ENCODE measurements at places on chromosomes 12 and 14.

- DNase-seq, result no peak
These were observed 54.2 kb downstream of the LRRC74A start for GRCh38 chr14:76880449-76880848.

DNA sequence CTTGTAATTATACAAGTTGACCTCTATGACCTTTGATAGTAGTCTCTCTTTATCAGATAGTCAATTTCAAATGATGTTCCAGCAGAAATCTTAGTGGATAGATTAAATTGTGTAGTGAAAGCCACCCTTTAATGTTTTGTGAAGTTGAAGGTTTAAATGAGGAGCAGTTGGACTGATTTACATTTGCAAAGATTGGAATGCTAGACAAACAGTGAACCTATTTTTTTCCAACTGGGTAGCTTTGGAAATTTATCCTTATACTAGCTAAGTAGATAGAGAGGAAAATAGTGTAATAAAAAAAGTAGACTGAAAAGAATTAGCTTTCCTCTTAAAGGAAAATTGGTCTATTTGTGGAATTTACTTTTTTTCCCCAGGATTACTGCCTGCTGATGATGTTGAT is 53.7 kb downstream of the LMO3 start:
- no peak for DNase-seq

- DNase-seq, result no peak
These were observed 112.1 kb upstream of the NPAS3 start for GRCh38 chr14:32826404-32827082.

GRCh38 chr12:82519510-82519909 is 161.2 kb downstream of the METTL25 start:
- no peak for DNase-seq

- no peak for DNase-seq
These were observed at the start of gene PYGL for GRCh38 chr14:50943943-50944646. Gene PYGL (minus strand): TSS chr14:50944483. CDS start chr14:50944403, 80 bp downstream.

DNA sequence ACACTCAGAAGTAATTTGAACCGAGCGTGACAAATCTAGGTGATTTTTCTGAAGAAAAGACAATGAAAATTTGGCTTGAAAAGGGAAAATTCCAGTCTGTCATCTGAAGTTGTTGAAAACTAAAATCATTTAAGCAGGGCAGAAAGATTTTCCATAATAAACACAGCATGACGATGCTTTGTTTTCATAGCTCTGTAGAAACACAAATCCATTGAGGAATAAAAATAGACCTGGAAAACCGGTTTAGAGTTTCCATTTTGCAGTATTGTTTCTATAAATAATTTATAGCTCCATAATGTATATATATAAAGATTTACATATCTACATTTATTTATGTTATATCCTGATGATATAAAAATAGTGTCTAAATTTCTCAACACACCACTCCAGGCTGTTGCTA is 1918.5 kb upstream of the FLRT2 start:
- DNase-seq, result no peak

DNA sequence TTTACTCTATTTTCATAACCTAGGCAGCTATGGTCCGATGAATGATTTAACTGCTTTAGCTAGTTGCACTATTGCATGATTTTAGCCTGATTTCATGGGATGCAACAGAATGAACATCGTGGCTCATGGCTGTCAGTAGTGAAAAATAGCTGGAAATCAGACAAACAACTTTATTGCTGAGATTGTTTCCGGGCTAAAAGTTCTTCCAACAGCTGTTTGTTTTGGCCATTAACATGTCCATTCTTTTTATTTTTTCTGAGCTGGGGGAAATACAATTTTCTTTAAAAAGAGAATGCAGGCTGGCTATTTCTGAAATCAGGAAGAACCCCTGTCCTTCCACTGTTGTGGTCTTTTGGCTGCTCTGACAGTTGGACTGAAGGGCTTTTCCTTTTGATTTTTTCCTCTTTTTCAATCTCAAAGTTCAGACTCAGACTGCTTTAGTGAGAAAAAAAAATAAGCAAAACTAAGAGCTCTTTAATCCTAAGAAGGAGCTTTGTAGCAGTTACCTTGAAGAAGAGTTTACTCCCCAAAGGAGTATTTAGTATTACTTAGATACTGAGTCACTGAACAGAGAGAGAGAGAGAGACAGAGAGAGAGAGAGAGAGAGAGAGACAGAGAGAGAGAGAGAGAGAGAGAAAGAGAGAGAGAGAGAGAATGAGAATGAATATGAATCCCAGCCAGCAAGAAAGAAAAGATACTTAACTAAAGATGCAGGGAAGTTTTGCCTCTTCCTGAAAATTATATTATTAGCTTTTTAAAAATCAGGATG is at the start of gene NAV3:
Gene NAV3, plus strand, starts transcription at position 312 of the 769 bp plus-strand sequence. CDS start 568 bp downstream, outside the sequence.
- no peak for DNase-seq

DNA sequence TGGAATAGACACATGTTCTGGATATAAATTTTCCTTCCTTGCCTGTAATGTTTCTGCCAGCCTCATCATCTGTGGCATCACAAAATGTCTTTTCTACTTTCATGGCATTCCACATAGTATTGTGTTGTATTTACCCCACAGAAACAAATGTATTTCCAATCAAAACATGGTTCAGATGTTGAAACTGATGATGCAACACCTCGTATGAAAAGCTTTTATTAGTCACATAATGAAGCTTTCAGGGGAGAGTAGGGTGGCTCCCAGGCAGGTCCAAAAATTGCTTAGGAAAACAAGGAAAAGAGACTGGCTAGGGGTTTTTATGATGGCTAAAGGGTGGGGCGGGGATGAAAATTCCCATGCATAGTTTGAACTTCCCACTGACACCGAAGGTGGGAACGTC is 29.1 kb upstream of the ZNF641 start:
- DNase-seq, result no peak

- DNase-seq, result no peak
These were observed 54.4 kb downstream of the ARL6IP4 start for GRCh38 chr12:123034865-123035264.

GRCh38 chr14:25803386-25804018 is 753.6 kb upstream of the STXBP6 start:
- DNase-seq, result no peak

DNA sequence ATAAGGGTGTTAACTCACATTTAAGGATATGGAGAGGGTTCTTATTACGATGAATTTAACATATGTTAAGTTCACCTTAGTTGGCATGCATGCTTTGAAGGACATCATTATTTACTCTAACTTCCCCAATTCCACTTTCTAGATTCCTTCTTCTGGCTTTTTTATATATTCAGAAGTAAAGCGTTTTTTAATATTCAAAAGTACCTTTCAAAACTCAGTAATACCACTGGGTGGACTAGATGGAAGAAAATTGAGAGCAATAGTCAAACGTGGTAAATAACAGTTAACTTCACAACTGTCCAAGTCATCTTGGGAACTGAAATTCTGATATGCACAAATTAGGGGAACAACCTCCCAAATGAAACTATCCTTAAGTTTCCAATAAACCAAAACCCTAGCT is 9.1 kb downstream of the SINHCAF start:
- no peak for DNase-seq

DNA sequence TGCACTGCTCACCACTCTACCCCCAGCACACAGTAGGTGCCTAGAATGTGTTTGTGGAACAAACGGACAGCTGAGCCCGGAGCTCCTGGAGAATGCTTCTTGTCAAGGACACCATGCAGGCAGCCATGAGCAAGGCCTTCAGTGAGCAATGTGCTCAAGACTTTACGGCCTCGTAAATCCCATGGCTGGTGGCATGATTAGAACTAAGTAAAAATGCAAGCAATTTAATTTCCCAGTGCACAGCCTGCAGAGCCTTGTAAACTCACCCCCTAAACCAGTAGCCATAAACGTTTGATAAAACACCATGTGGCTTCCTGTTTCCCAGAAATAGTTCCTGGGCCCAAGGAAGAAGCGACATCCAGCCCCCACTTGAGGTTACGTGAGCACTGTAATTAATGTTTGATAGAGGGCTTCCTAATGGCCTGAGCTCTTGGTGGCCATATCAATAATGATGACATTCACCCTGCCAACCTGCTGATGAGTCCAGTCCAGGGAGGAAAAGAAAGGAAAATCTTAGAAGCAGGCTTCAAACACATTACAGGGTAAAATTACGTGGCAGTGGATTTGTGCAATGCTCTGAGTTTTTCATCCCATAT is 36.4 kb upstream of the FICD start:
- DNase-seq, result no peak

- DNase-seq, result no peak
These were observed 260.0 kb downstream of the DUSP6 start for GRCh38 chr12:89092297-89092696.

DNA sequence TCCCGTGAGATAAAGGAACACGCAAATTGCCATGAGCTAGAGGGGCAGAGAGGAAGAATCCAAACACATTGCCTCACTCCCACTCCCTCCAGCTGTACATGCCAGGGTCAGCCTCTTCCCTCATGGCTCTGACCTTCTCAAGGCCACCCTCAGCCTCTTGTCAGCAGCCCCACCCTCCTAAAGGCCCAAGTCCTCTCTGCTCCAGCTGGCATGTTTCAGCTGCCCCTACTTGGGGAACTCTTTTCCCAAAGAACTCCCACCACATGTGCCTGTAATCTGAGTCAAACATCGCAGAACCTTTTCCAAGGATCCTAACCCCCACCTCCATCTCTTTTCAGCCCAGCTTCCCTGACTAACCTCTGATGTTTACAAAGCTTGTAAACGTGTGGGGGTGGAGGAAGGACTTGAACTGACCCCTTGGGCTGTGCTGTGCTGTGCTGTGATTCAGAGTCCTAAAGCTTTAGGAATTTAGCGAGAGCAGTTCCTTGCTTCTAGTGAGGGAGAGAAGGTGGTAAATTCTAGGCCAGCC is 7.3 kb upstream of the CACNB3 start:
- no peak for DNase-seq

DNA sequence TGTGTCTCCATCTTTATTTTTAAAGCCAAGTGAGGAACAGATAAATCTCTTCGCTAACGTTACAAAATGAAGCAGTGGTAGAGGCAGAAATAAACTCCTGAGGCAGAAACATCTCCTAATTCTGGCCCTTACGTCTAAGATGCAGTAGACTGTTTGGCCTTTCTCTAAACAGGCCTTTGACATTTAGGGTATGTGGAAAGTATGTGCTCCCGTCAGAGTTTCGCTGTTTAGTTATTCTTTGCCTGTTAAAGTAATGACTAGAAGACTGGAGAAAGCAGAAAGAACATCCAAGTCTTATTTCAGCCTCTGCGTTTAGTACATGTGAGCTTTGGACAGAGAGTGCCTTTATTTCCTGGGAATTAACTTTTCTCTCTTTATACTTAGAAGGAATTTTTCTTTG is 216.6 kb downstream of the RAD51B start:
- no peak for DNase-seq

DNA sequence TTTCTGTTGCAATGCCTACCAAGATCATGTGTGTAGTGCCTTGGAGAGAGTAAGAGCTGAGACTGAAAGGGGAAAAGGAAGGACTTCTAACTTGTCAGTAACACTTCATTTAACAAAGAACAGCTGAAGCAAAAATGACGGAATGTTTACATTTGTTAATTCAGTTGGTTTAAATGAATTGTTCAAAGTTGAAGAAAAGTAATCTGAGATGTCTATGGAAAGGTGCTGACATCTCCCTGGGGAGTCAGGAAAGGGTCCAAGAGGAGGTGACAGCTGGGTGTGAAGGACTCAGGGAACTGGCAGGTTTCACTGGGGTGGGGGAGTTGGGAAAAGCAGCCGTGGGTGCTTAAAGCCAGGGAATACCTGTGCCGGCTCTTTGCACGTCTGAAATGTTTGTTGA is 7.9 kb downstream of the TMEM63C start:
- no peak for DNase-seq

- no peak for DNase-seq
These were observed 233.3 kb upstream of the EGLN3 start for GRCh38 chr14:34184126-34184525.

DNA sequence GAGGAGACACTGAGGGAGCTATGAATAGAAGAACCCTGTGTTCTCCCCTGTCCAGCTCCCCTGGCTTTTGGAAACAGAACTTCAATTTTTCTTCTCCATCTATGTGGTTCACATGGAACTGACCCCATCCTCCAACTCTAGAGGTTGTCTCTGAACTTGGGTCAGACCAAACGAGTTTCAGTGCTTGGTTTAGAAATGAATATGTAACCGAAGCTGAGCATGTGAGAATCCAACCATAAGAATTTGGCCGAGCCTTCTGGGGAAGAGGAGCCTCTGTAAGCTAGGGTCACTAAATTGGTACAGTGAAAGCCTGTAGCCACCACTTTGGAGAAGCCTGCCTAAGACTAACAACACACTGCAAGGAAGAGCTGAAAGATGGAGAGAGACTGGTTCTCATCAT is 464.4 kb downstream of the ZFP36L1 start:
- DNase-seq, result no peak

- no peak for DNase-seq
These were observed 45.0 kb downstream of the LRCOL1 start for GRCh38 chr12:132565365-132565764.

DNA sequence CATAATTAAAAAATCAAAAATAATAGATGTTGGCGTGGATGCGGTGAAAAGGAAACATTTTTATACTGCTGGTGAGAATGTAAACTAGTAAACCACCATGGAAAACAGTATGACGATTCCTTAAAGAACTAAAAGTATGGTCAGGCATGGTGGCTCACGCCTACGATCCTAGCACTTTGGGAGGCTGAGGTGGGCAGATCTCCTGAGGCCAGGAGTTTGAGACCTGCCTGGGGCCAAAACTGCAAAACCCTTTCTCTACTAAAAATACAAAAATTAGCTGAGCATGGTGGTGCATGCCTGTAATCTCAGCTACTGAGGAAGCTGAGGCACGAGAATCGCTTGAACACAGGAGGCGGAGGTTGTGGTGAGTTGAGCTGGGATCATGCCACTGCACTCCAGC is 195.7 kb upstream of the BMP4 start:
- DNase-seq, result no peak

DNA sequence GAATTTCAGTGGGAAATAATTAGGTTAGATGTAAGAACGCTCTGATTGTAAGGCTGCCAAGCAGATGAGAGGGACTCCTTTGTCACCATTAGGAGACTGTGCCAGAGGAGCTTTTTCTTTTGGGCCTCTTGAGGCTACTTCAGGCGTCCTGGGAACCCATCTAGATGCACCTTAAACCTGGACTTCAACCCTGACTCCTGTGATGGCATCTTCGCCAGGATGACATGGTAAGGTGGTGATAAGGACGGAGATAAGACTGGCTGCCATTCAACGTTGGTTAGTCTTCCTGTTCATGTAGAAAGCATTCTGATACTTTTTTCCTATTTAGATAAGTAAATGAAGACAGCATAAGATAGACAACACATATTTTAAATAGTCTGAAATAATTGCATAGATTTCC is 36.3 kb downstream of the STK38L start:
- DNase-seq, result no peak

DNA sequence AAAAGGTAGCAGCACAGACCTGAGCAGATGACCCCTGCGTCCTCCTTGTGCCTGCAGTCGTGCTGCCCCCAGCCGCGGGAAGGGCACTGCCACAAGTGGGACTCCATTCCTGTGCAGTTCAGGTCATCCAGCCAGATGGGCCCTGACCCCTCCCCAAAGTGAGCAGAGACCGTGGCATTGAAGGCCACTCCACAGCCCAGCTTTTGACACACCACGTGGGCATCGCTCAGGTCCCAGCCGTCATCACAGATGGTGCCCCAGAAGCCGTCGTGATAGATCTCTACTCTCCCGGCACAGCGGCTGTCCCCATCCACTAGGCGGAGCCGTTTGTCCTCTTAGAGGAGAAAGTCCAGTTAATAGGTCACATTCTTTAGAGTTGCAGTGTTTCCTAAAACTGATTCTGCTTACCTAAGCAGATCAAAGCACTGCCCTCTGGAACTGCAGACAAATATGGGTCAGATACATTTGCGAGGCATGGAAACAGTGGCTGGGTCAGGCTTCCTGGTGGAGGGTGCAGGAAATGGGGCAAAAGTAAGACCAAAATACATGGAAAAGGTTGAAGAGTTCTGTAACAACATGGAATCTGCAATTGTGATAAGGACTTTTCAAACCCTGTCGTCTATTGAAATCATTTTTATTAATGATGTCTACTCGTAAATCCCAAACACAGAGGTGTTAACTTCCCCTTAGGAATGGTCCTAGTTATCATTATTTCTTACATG is 69.4 kb downstream of the CD163L1 start:
- no peak for DNase-seq
